Panc1 (cell line): ENCODE measurements at places on chromosomes 1 and 21.

- H3K36me3 ChIP-seq, result no peaks in the 10 kb centered on the region
- no peaks in the 10 kb centered on the region for H3K27me3 ChIP-seq
- no peaks in the 10 kb centered on the region for H3K4me1 ChIP-seq
- H3K27ac ChIP-seq, result no peak overlapping the region
- H3K4me3 ChIP-seq, result no peak overlapping the region
Measured at GRCh38 chr1:230299191-230300006, 126.7 kb downstream of the PGBD5 start.

DNA sequence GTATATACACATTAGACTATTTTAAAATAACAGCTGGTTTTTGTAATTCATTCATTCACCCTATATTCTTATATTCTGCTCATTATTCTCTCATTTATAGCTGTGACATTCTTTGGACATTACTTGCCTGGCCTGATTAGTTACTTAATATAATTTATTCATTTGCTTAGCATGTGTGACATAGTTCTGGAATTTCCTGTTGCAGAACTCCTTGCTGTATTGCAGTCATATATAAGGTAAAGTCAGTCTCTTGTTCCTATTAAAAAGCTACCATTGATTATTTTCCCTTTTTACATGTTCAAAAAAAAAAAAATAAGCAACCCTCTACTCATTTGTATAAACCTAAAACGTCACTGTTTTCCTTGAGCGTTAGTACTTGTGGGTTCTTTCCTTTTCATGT lies 23.9 kb downstream of the GNAT2 start:
- H3K4me3 ChIP-seq, result no peak overlapping the region
- H3K36me3 ChIP-seq, result peaks cover 12% of the 10 kb centered on the region; the same call in 1 of the 2 replicates
- no peak for DNase-seq
- no peaks in the 10 kb centered on the region for H3K4me1 ChIP-seq
- H3K27ac ChIP-seq, result no peak overlapping the region
- no peaks in the 10 kb centered on the region for H3K27me3 ChIP-seq

DNA sequence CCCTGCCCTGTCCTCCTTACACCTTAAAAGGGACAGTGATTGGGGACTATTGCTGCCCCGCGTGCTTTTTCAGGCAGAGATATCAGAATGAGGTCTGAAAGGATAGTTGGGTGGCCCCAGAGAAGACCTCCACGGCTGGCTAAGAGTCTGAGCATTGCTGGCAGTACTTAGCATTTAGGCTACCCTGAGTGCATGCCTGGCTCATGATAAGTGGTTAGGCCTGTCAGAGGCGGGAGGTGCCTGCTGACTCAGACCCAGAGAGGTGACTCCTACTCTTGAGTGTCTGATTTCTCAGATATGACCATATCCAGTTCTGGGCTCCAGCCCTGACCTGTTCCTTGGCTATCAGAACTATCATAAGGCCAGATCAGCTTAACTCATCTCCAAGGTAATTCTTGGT lies 213.7 kb downstream of the PBX1 start:
- no peaks in the 10 kb centered on the region for H3K27me3 ChIP-seq
- H3K36me3 ChIP-seq, result no peaks in the 10 kb centered on the region
- H3K4me1 ChIP-seq, result no peaks in the 10 kb centered on the region

GRCh38 chr21:38136201-38136600 lies 120.6 kb upstream of the KCNJ15 start:
- no peak overlapping the region for H3K4me3 ChIP-seq
- DNase-seq, result no peak
- peaks cover 2% of the 10 kb centered on the region; the same call in 1 of the 2 replicates for H3K27me3 ChIP-seq
- no peaks in the 10 kb centered on the region for H3K36me3 ChIP-seq
- no peaks in the 10 kb centered on the region for H3K4me1 ChIP-seq
- H3K27ac ChIP-seq, result no peak overlapping the region

- H3K4me3 ChIP-seq, result no peak overlapping the region
- H3K27ac ChIP-seq, result no peak overlapping the region
- H3K4me1 ChIP-seq, result no peaks in the 10 kb centered on the region
- DNase-seq, result no peak
- no peaks in the 10 kb centered on the region for H3K27me3 ChIP-seq
- H3K36me3 ChIP-seq, result no peaks in the 10 kb centered on the region
Measured at GRCh38 chr1:222284466-222284865, 263.4 kb downstream of the HHIPL2 start.

- H3K27ac ChIP-seq, result no peak overlapping the region
- DNase-seq, result no peak
- no peaks in the 10 kb centered on the region for H3K36me3 ChIP-seq
- H3K27me3 ChIP-seq, result no peaks in the 10 kb centered on the region
Measured at GRCh38 chr1:89989799-89990198, 5.1 kb upstream of the ZNF326 start.

GRCh38 chr1:59892841-59893811 lies 33.4 kb downstream of the CYP2J2 start:
- H3K4me3 ChIP-seq, result no peak overlapping the region
- no peak for DNase-seq
- H3K27me3 ChIP-seq, result no peaks in the 10 kb centered on the region; the same call in 1 of the 2 replicates
- no peaks in the 10 kb centered on the region for H3K36me3 ChIP-seq

GRCh38 chr1:64923294-64923718 lies 43.0 kb downstream of the JAK1 start:
- DNase-seq, result no peak
- no peaks in the 10 kb centered on the region for H3K27me3 ChIP-seq
- no peak overlapping the region for H3K4me3 ChIP-seq
- no peaks in the 10 kb centered on the region for H3K36me3 ChIP-seq
- peaks cover 46% of the 10 kb centered on the region for H3K4me1 ChIP-seq

GRCh38 chr21:33089395-33090119 lies 19.6 kb downstream of the OLIG1 start:
- H3K27me3 ChIP-seq, result no peaks in the 10 kb centered on the region
- H3K27ac ChIP-seq, result no peak overlapping the region
- H3K4me3 ChIP-seq, result no peak overlapping the region
- no peaks in the 10 kb centered on the region for H3K4me1 ChIP-seq
- DNase-seq, result no peak

DNA sequence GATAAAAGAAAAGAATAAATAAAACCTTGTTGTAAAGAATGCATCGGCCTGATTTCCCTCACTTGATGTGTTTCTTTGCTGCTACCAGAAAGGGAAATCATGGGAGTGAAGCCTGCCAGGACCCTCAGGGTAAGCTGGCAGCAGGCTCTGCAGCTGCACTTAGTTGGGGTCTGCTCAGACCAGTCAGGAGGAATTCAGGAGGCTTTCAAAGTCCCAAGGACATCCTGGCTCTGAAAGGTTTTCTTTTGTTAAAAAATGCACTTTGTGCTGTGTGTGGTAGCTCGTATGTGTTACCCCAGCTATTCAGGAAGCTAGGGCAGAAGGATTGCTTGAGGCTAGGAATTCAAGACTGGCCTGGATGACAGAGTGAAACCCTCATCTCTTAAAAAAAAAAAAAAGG lies 254.8 kb downstream of the ZNF648 start:
- H3K4me3 ChIP-seq, result no peak overlapping the region
- no peaks in the 10 kb centered on the region for H3K4me1 ChIP-seq
- H3K36me3 ChIP-seq, result no peaks in the 10 kb centered on the region
- H3K27ac ChIP-seq, result no peak overlapping the region
- no peaks in the 10 kb centered on the region; the same call in 1 of the 2 replicates for H3K27me3 ChIP-seq
- no peak for DNase-seq

GRCh38 chr1:153936011-153936802 lies 10.3 kb downstream of the DENND4B start:
- H3K27me3 ChIP-seq, result no peaks in the 10 kb centered on the region
- no peak overlapping the region for H3K4me3 ChIP-seq
- DNase-seq, result no peak
- 0 out of 2 replicates have a peak, but pooled peaks cover 6% of the 10 kb centered on the region for H3K36me3 ChIP-seq

DNA sequence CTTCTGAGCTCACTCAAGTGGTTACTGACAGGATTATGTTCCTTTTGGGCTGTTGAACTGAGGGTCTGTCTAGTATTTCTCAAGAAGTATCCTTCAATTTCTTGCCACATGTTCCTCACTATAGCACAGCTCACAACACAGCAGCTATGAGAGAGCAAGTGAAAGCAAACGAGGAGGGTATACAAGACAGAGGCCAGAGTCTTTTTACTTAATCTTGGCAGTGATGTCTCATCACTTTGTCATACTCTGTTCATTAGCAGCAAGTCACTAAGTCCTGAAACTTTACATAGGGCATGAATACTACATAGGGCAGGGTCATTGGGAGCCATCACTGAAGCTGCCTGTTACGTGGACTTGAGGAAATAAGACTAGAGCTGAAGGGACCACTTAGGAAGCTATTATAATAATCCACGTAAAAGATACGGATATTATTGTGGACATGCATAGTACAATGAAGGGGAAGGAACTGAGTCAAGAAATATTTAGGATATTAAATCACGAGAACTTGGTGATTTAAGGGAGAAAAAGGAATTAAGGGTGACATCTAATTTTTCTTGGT lies 63.7 kb downstream of the SLC30A7 start:
- no peaks in the 10 kb centered on the region for H3K4me1 ChIP-seq
- no peaks in the 10 kb centered on the region for H3K27me3 ChIP-seq
- no peak overlapping the region for H3K27ac ChIP-seq

- H3K36me3 ChIP-seq, result no peaks in the 10 kb centered on the region
- no peak overlapping the region for H3K27ac ChIP-seq
- H3K27me3 ChIP-seq, result peaks cover 9% of the 10 kb centered on the region
Measured at GRCh38 chr1:59978026-59978425, 51.5 kb upstream of the CYP2J2 start.

DNA sequence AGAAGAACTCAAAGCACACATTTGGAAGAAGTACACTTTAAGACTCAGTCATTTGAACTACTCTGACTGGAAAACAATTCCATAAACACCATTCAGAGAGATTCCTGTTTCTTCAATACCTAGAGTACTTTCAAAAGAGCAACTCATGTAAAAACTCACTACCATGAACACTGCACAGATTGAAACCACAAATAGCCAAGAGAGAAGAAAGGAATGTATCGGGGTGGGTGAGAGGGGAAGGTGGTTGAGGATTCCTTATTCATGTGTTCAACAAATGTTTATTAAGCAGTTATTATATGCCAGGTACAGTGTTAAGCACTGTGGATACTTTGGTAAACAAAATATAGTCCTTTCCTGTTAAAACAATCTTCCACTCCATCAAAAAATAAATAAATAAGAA lies 64.7 kb downstream of the NRIP1 start:
- H3K27ac ChIP-seq, result no peak overlapping the region
- H3K4me3 ChIP-seq, result no peak overlapping the region
- H3K4me1 ChIP-seq, result no peaks in the 10 kb centered on the region; the same call in none of the 2 replicates
- no peak for DNase-seq

GRCh38 chr1:1039145-1039910 lies 19.4 kb downstream of the AGRN start:
- DNase-seq, result no peak
- H3K27me3 ChIP-seq, result no peaks in the 10 kb centered on the region
- H3K27ac ChIP-seq, result no peak overlapping the region
- H3K4me3 ChIP-seq, result no peak overlapping the region
- no peaks in the 10 kb centered on the region for H3K36me3 ChIP-seq

GRCh38 chr1:167776616-167777268 lies 55.0 kb downstream of the MPZL1 start:
- H3K27me3 ChIP-seq, result no peaks in the 10 kb centered on the region
- no peaks in the 10 kb centered on the region for H3K36me3 ChIP-seq
- H3K27ac ChIP-seq, result no peak overlapping the region
- DNase-seq, result no peak

- no peak overlapping the region for H3K4me3 ChIP-seq
- no peak overlapping the region for H3K27ac ChIP-seq
- no peaks in the 10 kb centered on the region for H3K4me1 ChIP-seq
- DNase-seq, result no peak
Measured at GRCh38 chr1:111895469-111895868, 94.0 kb downstream of the KCND3 start.

DNA sequence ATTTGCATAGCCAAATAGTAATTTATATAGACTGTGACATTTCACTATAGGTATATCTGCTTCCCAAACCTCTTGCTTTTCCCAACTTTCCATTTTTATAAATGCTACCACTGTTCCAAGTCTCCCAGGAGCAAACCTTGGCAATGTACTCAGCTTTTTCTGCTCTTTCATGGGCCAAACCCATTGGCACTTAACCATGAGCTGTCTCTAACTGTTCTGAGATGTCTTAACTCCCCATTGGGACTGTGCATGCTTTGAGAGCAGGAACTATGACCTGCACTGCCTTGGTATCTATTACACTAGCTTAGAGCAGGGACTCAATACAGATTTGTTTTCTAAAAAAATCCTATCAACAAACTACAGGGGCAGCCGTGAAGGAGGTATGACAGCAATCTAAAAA lies 22.5 kb upstream of the KHDRBS1 start:
- H3K36me3 ChIP-seq, result no peaks in the 10 kb centered on the region
- H3K4me3 ChIP-seq, result no peak overlapping the region
- no peak overlapping the region for H3K27ac ChIP-seq
- H3K4me1 ChIP-seq, result no peaks in the 10 kb centered on the region

- H3K4me1 ChIP-seq, result peaks cover 5% of the 10 kb centered on the region; the same call in 1 of the 2 replicates
- H3K27me3 ChIP-seq, result no peaks in the 10 kb centered on the region
- H3K27ac ChIP-seq, result no peak overlapping the region
- H3K4me3 ChIP-seq, result no peak overlapping the region
- no peak for DNase-seq
Measured at GRCh38 chr1:170685166-170685565, 21.2 kb downstream of the PRRX1 start.

DNA sequence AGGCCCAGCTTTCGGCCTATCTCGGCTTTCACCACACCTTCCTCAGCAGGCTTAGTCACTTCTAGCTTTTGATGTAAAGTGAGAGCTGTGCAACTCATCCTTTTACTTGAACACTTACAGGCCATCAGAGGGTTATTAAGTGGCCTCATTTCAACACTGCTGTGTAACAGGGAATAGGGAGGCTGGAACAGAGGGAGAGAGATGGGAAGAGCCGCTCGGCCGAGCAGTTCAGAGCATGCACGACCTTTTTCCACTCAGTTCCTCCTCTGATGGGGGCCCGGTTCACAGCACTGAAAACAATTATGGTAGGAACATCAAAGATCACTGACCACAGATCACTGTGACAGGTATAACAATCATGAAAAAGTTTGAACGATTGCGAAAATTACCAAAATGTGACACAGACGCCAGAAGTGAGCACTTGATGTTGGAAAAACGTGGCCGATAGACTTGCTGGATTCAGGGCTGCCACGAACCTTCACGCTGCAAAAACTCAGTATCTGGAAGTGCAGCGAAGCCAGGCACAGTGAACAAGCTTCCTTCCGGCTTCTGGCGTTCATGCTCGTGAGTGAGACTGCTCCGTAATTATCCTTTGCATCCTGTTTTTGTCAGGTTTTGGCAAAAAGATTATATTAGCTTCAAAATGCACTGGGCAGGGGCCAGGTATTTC lies 28.6 kb downstream of the AGPAT3 start:
- H3K4me1 ChIP-seq, result no peaks in the 10 kb centered on the region
- no peak for DNase-seq
- no peaks in the 10 kb centered on the region for H3K27me3 ChIP-seq
- H3K27ac ChIP-seq, result no peak overlapping the region
